ENCODE measurements at places on chromosomes 5 and 9.

DNA sequence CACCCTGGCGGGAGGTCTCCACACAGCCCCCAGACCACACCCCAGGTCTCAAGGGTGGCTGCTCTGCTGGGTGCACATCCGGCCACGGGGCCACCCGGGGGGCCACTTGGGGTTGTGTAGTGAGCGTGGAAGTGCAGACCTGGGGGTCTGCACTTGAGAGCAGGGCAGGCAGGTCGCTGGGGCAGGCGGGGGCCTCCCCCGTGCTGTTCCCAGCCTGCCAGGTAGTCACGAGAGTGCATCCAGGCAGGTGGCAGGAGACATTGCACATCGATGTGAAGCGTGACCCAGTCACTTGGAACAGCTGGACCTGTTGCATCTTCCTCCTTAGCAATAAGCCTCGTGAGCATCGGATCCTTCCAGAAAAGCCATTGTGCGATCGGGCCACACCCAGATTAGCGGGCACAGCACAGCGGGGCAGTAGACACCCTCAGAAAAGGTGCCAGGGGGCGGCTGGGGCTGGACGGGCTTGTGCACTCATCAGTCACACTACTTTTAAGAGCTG, 4.8 kb upstream of the ENTPD8 start:
- DNase-seq: no peak

DNA sequence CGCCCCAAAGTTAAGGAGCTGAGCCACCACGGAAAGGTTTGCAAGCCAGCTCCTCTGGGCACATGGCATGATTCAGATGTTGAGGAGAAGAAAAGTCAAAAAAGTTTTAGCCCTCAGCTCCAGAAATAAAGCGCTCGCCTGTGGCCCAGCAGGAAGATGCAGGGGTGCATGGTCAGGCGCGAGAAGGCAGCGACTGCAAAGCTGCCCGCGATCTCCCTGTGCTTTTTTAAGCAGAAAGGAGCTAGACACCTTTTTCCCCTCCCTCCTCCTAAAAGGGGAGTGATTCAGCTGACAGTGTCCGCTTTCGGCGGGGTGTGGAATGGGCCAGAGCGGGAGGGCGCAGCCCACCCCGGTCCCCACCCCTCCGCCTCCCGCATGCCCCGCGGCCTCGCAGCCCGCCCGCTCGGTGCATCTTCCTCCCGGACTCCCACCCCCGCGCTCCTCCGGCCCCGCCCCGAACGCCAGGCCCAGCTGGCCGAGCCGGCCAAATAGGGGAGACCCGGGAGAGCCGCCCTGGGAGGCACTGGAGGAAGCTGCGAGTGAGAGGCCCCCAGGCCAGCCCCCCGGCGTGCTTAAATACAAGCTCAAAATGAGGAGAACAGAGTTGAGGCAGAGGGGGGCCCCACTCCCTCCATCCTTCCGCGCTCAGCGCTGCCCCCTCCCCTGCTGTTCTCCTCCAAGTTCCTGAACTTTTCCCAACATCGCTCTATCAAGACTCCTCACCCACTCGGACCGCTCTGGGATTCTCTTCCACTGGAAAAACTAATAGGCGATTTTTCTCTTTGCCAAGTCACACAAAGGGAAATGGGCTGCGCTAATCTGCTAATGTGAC, at the start of gene ADAMTS12:
TSS of gene ADAMTS12 (minus strand) at position 203 of the 832 bp plus-strand sequence. CDS start at position 69, 134 bp downstream.
- no peak for DNase-seq

DNA sequence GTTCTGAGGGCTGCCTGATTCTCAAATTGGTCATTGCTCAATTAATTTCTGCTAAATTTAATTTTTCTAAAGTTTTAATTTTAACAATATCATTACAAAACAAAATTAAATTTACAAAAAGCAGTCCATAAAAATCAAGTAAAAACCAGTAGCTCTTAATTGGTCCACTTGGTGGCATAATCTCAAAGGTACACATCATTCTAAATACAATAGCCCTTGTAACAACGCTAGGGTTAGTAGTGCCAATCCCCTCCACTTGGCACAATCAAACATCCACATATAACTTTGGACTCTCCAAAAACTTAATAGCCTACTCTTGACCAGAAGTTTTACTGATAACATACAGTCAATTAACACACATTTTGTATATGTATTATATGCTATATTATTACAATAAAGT, 1.9 kb upstream of the NDUFB6 start:
- DNase-seq: no peak

- no peak for DNase-seq
Measured at GRCh38 chr9:81394881-81395675, 294.3 kb downstream of the TLE1 start.

All from epithelial cell of prostate (primary cell).